ENCODE measurements at places on chromosomes 4 and X. TPM values are rescaled to one million over a fixed set of nuclear protein-coding genes. Genes with fewer than 3 reads are reported as not detected.

ADRA2C gene
- polyA plus RNA-seq, result 5.3 TPM

USP17L13 gene
- not detected for polyA plus RNA-seq

DNA sequence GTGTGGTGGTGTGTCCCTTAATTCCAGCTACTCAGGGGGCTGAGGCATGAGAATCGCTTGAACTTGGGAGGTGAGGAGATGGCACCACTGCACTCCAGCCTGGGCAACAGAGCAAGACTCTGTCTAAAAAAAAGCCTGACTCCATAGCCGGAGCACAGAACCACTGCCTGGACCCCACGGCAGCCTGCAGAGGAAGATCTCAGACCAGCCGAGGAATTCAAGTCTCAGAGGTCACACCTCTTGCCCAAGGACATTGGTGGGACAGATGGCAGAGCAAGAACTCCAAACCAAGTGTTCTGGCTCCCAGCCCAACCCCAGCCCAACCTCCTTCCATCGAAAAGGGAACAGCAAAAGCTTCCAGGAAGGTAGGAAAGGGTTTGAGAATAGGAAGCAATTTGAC, 70.8 kb downstream of the SMIM20 start:
- H3K27ac ChIP-seq, result no peak overlapping the region
- H3K36me3 ChIP-seq, result no peaks in the 10 kb centered on the region
- H3K4me1 ChIP-seq, result peaks cover 31% of the 10 kb centered on the region
- H3K27me3 ChIP-seq, result no peaks in the 10 kb centered on the region
- H3K4me3 ChIP-seq, result no peak overlapping the region

- no peaks in the 10 kb centered on the region for H3K4me1 ChIP-seq
- H3K4me3 ChIP-seq, result no peak overlapping the region
- no peaks in the 10 kb centered on the region for H3K36me3 ChIP-seq
- no peak for DNase-seq
- peaks cover 2% of the 10 kb centered on the region for H3K27me3 ChIP-seq
- H3K27ac ChIP-seq, result no peak overlapping the region
Measured at GRCh38 chrX:22987452-22987851, 12.3 kb upstream of the DDX53 start.

DNA sequence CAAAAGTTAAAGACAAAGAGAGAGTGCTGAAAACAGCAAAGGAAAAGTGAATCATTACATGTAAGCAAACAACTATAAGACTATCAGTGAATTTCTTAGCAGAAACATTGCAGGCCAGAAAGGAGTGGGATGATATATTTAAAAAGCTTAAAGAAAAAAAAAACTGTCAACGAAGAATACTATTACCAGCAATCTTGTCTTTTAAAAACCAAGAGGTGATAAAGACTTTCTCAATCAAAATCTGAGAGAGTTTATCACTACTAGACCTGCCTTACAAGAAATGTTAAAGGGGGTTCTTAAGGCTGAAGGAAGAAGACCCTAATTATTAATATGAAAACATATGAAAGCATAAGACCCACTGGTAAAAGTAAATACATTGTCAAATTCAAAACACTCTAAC, 132.5 kb upstream of the ZCCHC13 start:
- H3K36me3 ChIP-seq, result no peaks in the 10 kb centered on the region
- H3K27me3 ChIP-seq, result no peaks in the 10 kb centered on the region
- H3K27ac ChIP-seq, result no peak overlapping the region
- no peak overlapping the region for H3K4me3 ChIP-seq
- H3K4me1 ChIP-seq, result no peaks in the 10 kb centered on the region
- DNase-seq, result no peak

MTNR1A gene
- polyA plus RNA-seq, result 1.2 TPM

NAP1L3 gene
- polyA plus RNA-seq, result 187 TPM

DNA sequence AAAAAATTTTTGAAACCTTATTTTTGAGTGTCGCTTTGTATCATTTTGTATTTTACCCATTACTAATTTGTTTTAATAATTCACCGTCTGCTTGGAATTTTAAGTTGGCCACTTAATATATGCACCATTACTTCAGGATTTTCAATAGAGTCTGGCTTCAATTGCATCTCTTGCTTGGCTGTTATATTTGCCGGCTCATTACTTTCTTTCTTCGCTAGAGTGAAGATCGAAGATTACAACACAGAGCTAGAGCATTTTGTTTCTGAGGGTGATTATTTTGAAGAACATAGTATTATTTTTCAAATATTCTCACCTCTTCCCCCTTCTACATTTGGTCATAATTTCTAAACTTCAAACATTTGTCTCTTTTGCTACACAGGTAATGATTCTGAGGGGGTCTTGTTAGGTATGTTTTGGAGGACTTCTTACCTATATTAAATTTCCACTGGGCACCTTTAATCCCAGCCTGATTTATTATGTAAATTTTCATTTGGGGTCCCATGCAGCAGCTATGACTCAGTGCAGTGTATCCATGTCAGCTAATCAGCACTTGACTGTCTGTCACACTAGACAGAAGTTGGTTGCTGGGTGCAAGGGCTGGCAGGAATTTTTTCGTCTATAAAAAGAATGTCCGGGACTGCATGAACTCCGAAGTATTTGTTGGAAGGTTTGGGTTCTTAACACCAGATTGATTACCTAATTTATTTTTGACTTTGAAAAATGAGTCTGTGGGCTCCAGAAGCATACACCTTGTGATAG, 18.6 kb downstream of the TBC1D1 start:
- no peak overlapping the region for H3K27ac ChIP-seq
- H3K4me1 ChIP-seq, result no peaks in the 10 kb centered on the region
- no peaks in the 10 kb centered on the region for H3K27me3 ChIP-seq
- H3K36me3 ChIP-seq, result no peaks in the 10 kb centered on the region

DNA sequence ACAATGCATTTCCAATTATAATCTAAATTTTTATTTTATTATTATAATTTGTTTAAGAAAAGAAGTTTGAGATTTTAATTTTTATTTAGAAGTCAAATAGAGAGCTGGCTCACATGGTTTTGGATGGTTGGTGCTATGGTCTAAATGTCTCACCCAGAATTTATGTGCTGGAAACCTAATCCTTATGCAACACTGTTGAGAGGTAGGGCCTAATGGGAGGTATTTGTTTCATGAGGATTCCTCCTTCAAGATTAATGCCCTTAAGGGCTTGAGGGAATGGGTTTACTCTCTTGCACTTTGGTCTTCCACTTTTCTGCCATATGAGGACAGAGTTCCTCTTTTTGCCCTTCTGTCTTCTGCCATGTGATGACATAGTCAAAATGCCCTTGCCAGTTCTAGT, 960.5 kb upstream of the IGFBP7 start:
- no peaks in the 10 kb centered on the region for H3K36me3 ChIP-seq
- no peaks in the 10 kb centered on the region for H3K4me1 ChIP-seq
- H3K27me3 ChIP-seq, result no peaks in the 10 kb centered on the region

DNA sequence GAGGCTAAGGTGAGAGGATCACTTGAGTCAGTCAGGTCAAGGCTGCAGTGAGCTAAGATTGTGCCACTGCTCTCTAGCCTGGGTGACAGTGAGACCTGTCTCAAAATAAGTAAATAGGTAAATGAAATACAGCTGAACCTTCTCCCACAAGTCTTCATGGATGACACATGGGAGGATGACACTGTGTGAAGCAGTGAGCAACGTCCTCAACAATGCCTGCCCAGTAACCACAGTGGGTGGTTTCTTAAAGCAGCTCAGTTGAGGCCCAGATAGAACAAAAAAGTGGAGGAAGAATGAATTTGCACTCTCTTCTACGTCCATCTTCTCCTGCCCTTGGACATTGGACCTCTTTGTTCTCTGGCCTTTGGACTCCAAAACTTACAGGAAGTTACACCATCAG, 52.7 kb downstream of the MSX1 start:
- no peaks in the 10 kb centered on the region for H3K4me1 ChIP-seq
- no peak for DNase-seq
- H3K27ac ChIP-seq, result no peak overlapping the region
- no peaks in the 10 kb centered on the region for H3K36me3 ChIP-seq
- H3K27me3 ChIP-seq, result peaks cover 4% of the 10 kb centered on the region
- H3K4me3 ChIP-seq, result no peak overlapping the region

DNA sequence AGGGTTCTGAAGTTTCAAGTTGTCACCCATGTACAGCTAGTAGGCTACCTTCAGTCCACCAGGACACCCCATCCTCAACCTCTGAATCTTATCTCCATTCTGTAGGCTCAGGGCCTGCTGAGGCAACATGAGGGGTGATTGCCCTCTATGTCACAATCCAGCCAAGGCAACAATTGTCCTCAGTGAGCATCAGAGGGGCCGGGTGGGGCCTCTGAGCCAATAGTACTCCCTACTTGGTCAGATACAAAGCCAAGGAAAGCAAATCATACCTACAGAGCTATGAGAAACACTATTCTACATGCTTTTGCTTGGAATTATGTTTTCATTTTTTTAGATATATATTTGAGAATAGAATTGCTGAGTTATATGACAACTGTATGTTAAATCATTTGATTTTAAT, at the start of gene ACTRT1:
Gene ACTRT1 (minus strand): TSS at position 101 of the 400 bp plus-strand sequence. CDS start 197 bp downstream, outside the sequence.
- no peak for DNase-seq
- no peaks in the 10 kb centered on the region for H3K27me3 ChIP-seq
- H3K4me3 ChIP-seq, result no peak within 1 kb of the TSS
- no peak within 1 kb of the TSS for H3K27ac ChIP-seq

DNA sequence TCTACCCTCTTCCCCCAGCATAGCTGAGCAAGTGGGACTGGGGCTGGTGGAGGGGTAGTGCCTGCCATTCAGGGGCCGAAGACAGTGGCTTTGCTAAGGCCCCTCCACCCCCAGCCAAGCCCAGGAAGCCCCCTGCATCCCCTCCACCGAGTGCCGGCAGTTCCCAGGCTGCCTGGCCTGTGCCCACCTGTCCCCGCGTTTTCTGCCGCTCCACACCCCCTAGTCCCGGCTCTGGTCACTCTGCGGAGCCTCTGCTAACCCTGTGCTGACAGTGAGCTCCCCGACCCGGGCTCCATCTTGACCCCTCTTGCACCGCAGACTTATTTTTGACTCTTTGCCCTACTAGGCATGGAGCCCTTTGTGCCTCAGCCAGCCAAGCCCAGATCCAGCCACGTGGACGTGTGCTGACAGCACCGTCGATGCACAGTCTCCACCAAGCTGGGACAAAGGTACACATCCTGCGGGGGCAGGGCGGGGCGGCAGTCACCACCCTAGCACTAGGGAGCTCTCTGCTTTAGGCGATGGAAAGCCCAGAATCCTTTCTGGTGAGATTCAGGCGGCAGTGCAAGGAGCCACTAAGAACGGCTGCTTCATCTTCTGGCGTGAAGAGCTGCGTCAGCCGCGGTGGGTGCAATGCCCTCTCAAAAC, 96.6 kb downstream of the PHKA2 start:
- H3K27ac ChIP-seq, result no peak overlapping the region
- peaks cover 25% of the 10 kb centered on the region for H3K4me1 ChIP-seq
- no peak overlapping the region for H3K4me3 ChIP-seq
- DNase-seq, result no peak

GRCh38 chr4:38109370-38109769, 149.2 kb downstream of the PTTG2 start:
- peaks cover 10% of the 10 kb centered on the region for H3K4me1 ChIP-seq
- peaks cover 25% of the 10 kb centered on the region for H3K36me3 ChIP-seq
- no peak overlapping the region for H3K27ac ChIP-seq
- DNase-seq, result no peak

DNA sequence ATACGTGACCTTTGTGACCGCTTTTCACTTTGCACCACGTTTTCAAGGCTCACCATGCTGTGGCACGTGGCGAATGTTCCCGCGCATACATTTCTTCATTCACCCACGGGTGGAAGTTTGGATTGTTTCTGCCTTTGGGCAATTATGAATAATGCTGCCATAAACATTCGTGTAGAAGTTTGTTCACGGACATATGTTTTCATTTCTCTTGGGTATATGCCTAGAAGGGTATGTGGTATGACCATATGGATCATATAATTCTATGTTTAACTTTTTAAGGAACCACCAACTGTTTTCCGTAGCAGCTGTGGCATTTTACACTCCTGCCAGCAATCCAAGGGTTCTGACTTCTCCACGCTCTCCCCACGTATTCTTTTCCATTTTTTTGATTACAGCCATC, 60.9 kb upstream of the MXD4 start:
- no peak overlapping the region for H3K27ac ChIP-seq
- no peaks in the 10 kb centered on the region for H3K27me3 ChIP-seq
- H3K4me3 ChIP-seq, result no peak overlapping the region
- no peak for DNase-seq

ZDHHC15 gene
- polyA plus RNA-seq, result 9.1 TPM

- no peaks in the 10 kb centered on the region for H3K27me3 ChIP-seq
- H3K36me3 ChIP-seq, result no peaks in the 10 kb centered on the region
- H3K27ac ChIP-seq, result no peak overlapping the region
- H3K4me1 ChIP-seq, result no peaks in the 10 kb centered on the region
- no peak for DNase-seq
Measured at GRCh38 chrX:26334232-26334631, 118.3 kb downstream of the MAGEB5 start.

GAGE12F gene
- not detected for polyA plus RNA-seq

DNA sequence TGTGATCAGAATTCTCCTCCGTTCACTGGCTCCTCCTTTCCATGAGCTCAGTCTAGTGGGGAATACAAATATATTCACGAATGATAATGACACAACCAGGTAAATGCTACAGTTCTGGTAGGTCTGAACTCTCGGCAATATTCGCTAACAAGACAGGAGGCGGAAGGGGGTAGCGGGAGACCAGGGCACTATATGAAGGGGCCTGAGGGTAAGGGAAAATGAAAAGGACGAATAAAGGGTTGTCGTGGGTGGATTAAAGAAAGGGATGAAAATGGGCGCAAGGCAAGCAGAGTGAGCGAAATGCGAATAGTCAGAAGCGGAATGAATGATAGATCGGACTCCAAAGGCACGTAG, 743 bp downstream of the NKAP start:
- peaks cover 11% of the 10 kb centered on the region for H3K4me1 ChIP-seq
- H3K27me3 ChIP-seq, result no peaks in the 10 kb centered on the region
- no peak for DNase-seq
- peak overlapping the region; percentile 80 for H3K4me3 ChIP-seq

- no peak for DNase-seq
- H3K36me3 ChIP-seq, result no peaks in the 10 kb centered on the region
- H3K4me1 ChIP-seq, result no peaks in the 10 kb centered on the region
- H3K4me3 ChIP-seq, result no peak overlapping the region
Measured at GRCh38 chrX:155967653-155968325, 29.7 kb upstream of the IL9R start.

DNA sequence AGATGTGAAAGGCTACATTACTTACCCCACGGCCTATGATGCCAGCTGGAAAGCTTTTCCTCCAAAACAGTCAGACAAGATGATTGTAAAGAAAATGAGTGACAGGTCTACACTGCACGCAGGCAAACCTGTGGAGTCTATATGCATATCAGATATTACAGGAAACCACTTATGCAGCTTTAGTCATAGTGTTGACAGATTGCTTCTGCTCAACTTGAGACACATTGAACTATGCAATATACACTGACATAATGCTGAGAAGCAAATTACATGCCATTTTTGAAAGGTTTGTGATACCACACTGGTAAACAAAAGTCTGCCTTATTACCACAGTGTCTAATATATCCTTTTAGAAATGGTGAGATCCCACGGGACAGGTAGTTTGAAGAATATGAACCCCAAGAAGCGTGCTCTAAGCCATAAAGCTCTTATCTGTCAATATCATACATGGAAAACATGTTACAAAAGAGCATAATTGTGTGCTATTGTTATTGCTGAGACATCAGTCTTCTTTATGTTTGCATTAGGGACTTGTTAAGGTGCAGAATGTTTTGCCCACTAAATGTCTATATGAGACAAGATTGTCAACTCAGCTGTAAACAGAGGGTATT, 1835.8 kb upstream of the TENM3 start:
- no peaks in the 10 kb centered on the region for H3K27me3 ChIP-seq
- no peak overlapping the region for H3K4me3 ChIP-seq

- no peaks in the 10 kb centered on the region for H3K4me1 ChIP-seq
- H3K27me3 ChIP-seq, result no peaks in the 10 kb centered on the region
- DNase-seq, result no peak
- H3K27ac ChIP-seq, result no peak overlapping the region
- no peaks in the 10 kb centered on the region for H3K36me3 ChIP-seq
- no peak overlapping the region for H3K4me3 ChIP-seq
Measured at GRCh38 chr4:26839016-26839415, 21.6 kb upstream of the STIM2 start.

- no peaks in the 10 kb centered on the region for H3K36me3 ChIP-seq
- no peak overlapping the region for H3K4me3 ChIP-seq
- no peaks in the 10 kb centered on the region for H3K4me1 ChIP-seq
- H3K27me3 ChIP-seq, result no peaks in the 10 kb centered on the region
Measured at GRCh38 chrX:27599928-27600327, 9.8 kb downstream of the DCAF8L2 start.

Data from spinal cord (tissue), 10 donors.